Hematopoietic multipotent progenitor cell treated with erythropoietin and hydrocortisone succinate and interleukin-3 and kit ligand, for 8 days (in vitro differentiated cells): ENCODE measurements at places on chromosomes 4 and X.
A peak's percentile ranks its signal among the peaks of the same experiment; 100 is the strongest.

DNA sequence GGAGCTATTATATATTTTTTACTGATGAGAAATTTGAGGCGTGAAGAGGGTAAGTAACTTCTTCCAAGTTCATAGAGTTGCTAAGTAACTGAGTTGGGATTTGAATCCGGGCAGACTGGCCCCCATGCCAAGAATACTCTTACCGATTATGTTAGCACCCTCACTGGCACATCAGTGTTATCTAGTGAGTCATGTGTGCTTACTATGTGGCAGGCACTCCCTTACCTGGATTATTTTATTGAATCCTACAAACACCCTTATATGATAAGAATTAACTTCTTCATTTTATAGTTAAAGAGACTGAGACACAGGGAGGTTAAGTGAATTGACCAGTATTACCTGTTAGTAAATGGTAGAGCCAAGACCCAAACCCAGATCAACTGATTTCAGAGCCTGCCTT, 20.9 kb downstream of the MTHFD2L start:
- no peak for DNase-seq

GRCh38 chr4:44662623-44663005, 11.2 kb upstream of the YIPF7 start:
- no peak for DNase-seq

DNA sequence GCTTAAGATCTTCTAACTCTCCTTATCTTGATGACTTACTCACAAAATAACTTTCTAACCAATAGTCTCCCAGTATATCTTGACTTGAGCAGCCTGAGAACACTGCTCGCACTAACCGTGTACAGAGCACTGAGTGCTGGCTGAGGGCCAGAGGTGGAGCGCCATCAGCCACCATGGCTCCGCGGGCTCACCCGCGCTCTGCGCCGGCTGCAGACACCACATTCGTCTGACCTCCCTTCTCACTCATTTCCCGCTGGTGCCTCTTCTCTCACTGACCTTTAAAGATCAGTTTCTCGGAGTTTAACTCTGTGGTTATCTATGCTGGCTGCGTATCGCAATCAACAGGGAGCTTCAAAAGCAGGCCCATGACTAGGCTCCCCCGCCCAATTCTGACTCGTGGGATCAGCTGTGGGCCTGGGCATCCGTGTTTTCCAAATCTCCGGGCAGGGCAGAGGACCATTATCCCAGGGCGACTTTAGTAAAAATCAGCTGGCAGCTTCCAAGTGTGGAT, 78.6 kb downstream of the HAUS3 start:
- DNase-seq = no peak

- DNase-seq = no peak
These were observed 15.6 kb downstream of the DCK start for GRCh38 chr4:71009086-71009485.

- no peak for DNase-seq
These were observed 112.8 kb upstream of the ATXN3L start for GRCh38 chrX:13432414-13433297.

DNA sequence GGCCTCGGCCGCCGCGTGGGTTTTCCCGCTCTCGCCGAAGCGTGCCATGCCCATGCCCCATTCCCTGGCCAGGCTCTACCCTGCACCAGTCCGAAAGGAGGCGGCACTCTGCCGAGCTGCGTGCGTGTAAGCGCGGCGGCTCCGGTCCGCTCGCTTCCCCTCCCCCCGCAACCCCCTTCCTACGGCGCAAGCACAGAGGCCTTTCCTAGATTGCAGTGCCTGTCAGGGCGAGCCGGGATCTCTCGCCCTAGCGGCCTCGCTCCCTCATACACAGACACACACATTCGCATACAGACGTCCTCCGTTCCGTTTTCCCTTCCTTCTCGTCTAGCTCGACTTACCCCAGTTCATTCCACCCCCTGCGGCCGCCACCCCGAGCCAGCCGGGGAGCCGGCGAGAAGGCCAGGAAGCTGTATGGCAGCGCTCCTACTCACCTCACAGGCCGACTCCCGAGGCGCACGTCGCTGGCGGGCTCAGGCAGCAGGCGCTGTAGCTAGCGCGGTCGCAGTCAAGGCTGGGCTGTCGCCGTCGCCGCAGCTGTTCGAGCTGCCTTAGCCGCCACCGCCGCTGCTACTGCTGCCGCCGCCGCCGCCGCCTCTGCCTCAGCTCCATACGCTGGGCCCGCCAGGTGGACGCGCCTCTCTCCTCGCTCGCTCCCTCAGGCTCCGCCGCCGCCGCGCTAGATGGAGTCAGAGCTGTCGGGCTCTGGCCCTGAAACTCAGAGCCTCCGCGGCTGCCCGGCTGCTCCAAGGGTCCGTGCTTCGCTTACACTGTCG, 615 bp downstream of the NEXMIF start:
- DNase-seq = no peak

- peak; percentile 51 for DNase-seq
These were observed 14.3 kb downstream of the CFAP99 start for GRCh38 chr4:2432991-2433530.

GRCh38 chr4:136818811-136819330, 713.4 kb downstream of the PCDH18 start:
- DNase-seq = peak; percentile 33

- no peak for DNase-seq
These were observed 20.7 kb downstream of the ARHGAP24 start for GRCh38 chr4:85495621-85496020.

DNA sequence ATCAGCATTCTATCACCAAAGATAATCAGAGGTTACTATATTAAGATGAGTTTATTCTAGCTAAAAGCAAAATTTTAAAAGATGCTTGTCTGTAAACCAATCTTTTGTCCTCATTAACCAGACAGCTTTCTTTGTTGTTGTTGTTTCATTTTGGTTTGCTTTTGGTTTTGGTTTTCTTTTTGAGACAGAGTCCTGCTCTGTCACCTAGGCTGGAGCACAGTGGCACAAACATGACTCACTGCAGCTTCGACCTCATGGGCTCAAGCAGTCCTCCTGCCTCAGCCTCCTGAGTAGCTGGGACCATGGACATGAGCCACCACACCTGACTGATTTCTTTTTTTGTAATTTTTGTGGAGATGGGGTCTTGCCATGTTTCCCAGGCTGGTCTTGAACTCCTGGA, 102.9 kb downstream of the COX18 start:
- no peak for DNase-seq
